ENCODE measurements at places on chromosomes 2 and 18. TPM values are rescaled to one million over a fixed set of nuclear protein-coding genes. Genes with fewer than 3 reads are reported as not detected.

Gene RAB6C
- total RNA-seq: not detected

Gene TMEM182
- total RNA-seq: 1.7 TPM

Gene AAK1
- 19.0 TPM for total RNA-seq

Gene NYAP2
- total RNA-seq: not detected

Gene CDKL4
- total RNA-seq: not detected

Gene ATP6V1B1
- 4.4 TPM for total RNA-seq

Gene CGREF1
- total RNA-seq: 1.5 TPM

Gene TUBB8B
- not detected for total RNA-seq

Gene INHBB
- total RNA-seq: not detected

Gene SLC11A1
- total RNA-seq: under 0.01 TPM

Gene FEV
- not detected for total RNA-seq

Gene MSH6
- 51.6 TPM for total RNA-seq

Gene PCARE
- total RNA-seq: not detected

Gene UGT1A4
- not detected for total RNA-seq

Gene C2orf78
- not detected for total RNA-seq

Gene ADCY3
- total RNA-seq: 48.3 TPM

Gene CENPO
- 36.3 TPM for total RNA-seq

Gene RBM44
- total RNA-seq: under 0.01 TPM

Gene NMUR1
- total RNA-seq: not detected

Gene CDH19
- total RNA-seq: not detected

Gene GTF3C2
- 37.2 TPM for total RNA-seq

Data from bronchus fibroblast of lung (primary cell).